ENCODE measurements at places on chromosomes 2 and 18.

DNA sequence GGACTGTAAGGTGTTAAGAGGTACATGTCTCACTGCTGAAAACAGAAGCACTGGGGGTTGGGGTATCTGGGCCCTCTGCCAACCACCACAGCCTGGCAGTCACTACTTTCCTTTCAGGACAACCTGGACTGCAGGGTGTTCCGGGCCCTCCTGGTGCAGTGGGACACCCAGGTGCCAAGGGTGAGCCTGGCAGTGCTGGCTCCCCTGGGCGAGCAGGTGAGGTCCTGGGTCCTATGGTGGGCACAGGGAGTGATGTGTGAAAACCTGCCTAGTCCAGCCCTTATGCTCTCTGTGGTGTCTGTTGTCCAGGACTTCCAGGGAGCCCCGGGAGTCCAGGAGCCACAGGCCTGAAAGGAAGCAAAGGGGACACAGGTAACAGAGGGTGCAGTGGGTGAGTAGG lies 40.0 kb downstream of the MARCO start:
- no peak for DNase-seq

- DNase-seq, result no peak
These were observed 50.4 kb downstream of the ALMS1 start for GRCh38 chr2:73436019-73436418.

DNA sequence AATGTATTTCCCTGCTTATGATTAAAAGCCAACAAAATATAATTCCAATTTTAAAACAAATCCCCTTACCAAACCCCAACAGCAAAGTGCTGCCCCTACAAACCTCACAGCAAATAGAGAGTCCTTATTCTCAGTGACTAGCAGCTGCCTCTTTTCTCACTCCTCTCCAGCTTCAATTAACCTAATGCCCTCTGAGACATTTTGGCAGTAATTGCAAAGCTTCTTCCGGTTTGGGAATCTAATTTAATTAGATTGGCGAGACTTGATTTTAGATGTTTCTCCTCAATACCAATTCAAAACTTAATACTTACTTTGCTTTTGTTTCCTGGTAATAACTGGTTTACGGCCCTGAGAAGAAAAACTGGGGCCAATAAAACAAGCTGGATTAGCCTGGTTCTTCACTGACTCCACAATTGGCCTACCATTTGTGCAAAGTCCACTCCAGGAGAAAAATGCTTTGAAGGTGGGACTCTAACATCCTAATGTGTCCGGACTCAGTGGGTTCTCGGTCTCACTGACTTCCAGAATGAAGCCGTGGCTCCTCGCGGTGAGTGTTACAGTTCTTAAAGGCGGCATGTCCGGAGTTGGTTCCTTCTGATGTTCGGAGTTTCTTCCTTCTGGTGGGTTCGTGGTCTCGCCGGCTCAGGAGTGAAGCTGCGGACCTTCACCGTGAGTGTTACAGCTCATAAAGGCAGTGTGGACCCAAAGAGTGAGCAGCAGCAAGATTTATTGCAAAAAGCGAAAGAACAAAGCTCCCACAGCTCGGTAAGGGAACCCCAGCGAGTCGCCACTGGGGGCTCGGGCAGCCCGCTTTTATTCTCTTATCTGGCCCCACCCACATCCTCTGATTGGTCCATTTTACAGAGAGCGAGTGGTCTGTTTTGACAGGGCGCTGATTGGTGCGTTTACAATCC lies 52.8 kb downstream of the SLC35F5 start:
- DNase-seq, result no peak

DNA sequence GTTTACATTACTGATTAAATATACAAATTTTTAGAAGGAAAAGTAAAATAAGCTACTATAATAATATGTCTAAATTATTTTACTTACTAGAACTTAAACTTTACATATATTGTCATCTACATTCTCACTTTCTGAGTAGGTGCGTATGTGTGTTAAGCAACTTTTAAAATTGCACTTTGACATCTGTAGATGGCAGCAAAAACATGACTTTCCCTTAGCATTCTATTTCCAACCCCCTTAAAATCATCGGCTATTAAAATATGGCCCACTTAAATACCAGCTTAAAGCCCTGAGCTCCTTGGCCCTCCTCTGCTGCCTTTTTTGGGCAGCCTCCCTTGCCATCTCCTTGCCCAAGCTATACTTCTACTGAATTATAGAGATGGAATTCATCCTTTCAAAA lies 78.0 kb downstream of the UPP2 start:
- peak; percentile 25 for DNase-seq

DNA sequence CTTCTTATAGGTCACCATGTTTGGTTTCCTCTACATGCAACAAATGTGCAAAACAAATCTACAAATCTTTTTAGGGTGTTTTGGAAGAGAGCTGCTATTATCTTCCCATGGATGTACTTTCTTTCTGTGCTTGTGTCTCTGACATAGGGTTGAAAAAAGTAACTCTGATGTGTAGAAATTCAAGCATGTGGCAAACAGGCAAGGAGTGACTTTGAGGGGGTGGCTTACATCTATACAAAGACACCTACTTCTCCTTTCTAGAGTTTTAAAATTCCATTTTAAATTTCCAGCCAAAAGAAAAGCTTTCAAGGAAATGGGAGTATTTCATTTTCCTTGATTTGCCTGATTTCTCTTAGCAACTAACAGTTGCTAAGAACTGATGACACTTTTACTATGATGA lies 904.8 kb upstream of the CELF4 start:
- no peak for DNase-seq

GRCh38 chr2:23327416-23327815 lies 57.6 kb upstream of the KLHL29 start:
- DNase-seq, result no peak

DNA sequence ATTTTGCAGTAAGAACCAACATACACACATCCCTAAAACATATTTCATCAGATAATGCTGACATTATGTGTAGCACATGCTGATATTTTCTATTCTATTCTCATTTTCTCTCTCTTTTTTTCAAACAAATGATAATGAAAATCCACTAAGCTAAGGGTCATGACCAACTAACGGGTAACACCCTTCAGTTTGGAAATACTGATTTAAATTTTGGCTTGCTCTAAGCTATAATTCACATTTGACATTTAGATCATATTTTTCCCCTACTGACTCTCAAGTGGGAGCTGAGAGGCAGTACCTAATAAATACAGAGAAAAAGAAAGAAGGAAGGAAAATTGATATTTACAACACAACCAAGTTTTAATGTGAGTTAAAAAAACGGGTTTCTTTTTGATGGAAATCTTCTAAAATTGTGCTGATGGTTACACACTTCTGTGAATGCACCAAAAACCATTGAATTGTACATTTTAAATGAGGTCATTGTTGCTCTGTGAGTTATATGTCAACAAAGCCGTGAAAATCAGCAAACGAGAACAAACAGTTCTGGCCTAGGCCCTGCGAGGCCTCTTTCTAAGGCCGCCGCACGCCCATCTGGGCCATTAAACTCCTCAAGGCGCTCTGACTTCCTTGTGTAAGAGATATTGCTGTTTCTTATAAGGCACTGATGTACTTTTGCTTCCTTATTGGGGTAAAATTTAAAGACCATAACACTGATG lies 124.2 kb downstream of the GALR1 start:
- no peak for DNase-seq

- no peak for DNase-seq
These were observed 124.0 kb downstream of the PKP4 start for GRCh38 chr2:158580760-158581159.

DNA sequence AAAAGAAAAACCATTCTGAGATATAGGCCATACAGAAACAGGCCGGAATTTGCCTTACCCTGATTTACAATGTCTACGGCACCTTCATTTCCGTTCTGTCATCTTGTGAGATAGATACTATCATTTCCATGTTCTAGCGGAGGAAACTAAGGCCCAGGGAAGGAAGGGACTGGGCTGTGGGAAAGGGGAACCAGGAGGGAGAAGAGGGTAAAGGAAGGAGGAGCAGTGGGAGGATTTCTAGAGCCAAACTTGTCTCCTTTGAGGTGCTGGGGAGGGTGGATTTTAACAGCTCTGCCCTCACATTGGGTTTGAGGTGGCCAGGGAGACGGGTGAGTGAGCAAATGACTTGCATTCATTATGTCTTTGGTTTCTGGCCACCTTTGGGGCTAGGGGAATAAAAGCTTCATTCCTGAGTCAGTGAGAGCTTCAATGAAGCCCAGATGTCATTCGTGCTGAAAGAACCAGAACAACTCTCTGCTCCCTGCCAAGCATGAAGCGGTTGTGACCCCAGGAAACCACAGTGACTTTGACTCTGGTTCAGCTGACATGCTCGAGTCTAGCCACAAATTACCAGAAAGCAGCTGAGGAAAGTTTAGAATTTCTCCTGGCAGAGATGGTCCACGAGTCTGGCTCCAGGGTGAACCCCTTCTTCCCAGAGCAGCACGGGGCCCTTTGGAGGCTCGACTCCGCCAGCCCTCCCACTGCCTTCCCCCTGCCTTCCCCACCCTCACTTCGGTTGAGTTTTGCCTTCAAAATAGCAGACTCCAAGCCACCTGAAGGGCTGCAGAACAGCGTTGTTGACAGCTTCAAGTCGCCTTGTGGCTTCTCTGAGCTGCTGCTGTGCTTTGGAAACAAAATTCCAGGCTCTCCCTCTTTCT lies 3.8 kb downstream of the ACTG2 start:
- DNase-seq, result peak; percentile 87

- no peak for DNase-seq
These were observed 72.6 kb downstream of the STK39 start for GRCh38 chr2:168174756-168175155.

GRCh38 chr2:220767591-220768255 lies 804.4 kb downstream of the EPHA4 start:
- no peak for DNase-seq

All from brain microvascular endothelial cell (primary cell).